ENCODE measurements at places on chromosomes 6 and 20. TPM values are rescaled to one million over a fixed set of nuclear protein-coding genes. Genes with fewer than 3 reads are reported as not detected.

- DNase-seq: no peak
These were observed 59.9 kb downstream of the NUDT3 start for GRCh38 chr6:34332251-34333198.

GRCh38 chr6:42661540-42662153, 60.8 kb downstream of the PRPH2 start:
- DNase-seq: peak; percentile 71

The STXBP5 gene
- total RNA-seq: 37.6 TPM

- no peak for DNase-seq
These were observed 113.3 kb downstream of the RPS12 start for GRCh38 chr6:132927713-132928112.

The TNFRSF21 gene
- total RNA-seq: 11.1 TPM

DNA sequence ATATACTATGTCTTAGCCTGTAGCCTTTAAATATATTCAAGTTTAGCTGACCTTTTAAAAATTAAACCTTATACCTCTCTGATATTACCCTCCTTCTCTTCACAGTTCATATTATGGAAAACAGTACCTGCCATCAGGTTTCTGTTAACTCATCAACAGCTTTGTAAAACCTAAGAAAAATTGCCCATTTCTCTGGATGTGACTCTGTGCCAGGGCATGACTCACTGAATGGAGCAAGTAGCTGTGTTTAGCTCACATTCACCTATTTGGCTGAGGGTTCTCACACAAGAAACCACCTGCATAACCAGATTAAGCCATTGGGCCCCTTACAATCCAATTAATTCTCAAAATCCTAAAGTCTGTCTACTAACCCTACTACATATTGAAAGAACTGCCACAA, 678.8 kb upstream of the MARCKS start:
- DNase-seq: no peak

The NMBR gene
- total RNA-seq: not detected

The ELOVL4 gene
- total RNA-seq: 2.4 TPM

DNA sequence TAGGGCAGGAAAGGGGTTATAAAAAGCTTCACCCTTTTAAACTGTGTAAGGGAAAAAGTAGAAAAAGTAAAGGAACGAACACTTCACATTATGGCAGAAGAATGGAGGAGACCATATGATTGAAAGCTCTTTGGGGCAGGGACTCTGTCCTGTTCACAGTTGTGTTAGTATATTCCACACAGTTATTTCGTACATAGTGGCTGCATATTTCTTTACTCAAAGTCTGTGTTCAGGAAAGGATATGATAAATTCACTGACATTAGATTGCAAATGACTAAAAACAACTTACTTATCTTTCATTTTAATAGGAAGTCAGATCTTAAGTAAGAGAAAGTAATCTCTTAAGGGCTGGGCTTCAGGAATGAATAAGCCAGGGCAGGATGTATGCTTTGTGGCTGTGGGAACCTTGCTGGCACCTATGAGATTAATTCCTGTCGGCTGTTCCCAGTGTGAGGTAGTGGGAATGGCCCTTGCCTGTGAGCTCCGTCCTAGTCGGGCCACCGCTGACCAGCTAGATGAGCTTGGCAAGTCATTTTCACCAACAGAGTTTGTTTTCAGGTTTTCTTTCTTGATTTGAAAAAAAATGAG, 11.2 kb downstream of the PPP1R14C start:
- peak; percentile 14 for DNase-seq

GRCh38 chr6:84065693-84066290, 32.2 kb downstream of the MRAP2 start:
- DNase-seq: peak; percentile 42

GRCh38 chr6:115832186-115832585, 228.5 kb downstream of the FRK start:
- DNase-seq: no peak

DNA sequence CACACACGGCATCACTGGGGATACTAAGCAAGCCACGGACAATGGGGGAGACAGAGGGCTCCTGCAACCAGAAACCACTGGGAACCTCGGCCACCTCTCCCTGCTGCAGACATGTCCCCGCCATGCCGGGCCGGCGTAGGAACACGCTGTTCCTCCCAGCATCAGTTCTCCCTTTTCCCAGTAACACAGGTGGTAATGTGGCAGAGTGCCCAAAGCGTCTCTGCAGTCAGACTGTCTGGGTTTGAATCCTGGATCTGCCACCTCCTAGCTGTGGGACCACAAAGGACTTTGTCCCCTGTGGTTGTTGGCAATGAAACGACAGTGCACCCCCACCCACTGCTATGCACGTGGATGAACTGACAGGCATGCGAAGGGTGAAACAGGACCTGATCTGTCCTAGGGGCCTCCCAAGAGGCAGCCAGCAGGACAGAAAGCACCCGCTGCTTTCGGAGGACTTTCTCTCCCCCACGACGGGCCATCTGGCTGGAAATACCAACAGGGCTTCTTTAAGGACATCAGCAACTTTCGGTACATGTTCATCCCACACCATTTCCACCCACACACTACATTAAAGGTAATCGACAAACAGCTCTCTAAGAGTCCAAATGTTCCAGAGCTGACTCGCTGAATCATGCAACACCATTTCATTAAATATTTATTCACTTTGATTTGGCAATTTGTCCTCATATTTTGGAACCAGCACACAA, 74.1 kb downstream of the SULF2 start:
- DNase-seq: no peak

GRCh38 chr6:3962291-3963280, 113.4 kb downstream of the FAM50B start:
- no peak for DNase-seq

DNA sequence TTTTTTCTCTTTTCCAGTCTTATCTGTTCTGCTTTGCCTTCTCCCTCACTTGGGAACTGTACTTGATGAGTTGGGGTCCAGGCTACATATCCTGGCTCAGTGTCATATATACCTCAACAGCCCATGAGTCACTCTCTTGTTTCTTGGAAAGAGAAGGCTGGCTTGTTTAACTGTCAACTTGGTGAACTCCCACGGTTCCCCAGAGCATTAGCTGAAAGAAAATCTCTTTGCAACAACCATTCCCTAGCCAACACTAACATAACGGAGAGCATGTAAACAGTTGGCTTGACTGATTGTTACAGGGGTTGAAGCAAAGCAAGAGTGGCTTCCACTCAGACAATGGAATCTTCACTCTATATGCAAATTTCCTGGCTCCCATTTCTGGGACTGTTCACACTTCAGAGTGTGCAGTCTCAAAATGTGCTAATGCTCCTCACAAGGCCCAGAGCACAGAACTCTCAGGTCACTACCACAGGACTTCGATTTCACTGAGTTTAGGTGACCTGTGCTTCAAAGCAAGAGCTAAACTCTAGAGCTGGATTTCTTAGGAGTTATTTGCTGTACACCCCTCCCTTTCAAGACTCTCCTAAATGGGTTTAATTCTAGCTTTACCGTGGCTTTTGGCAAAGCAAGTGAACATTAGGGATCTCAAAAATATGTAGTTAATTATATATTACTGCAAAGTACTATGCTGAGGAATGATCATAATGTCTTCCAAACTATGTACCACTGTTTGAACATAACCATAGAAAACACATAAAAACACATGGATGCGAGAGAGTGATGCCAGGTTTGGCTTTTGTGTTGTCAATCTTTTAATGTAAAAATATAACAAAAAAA, 609.8 kb downstream of the RFPL4B start:
- DNase-seq: peak; percentile 35

The CST5 gene
- total RNA-seq: not detected

DNA sequence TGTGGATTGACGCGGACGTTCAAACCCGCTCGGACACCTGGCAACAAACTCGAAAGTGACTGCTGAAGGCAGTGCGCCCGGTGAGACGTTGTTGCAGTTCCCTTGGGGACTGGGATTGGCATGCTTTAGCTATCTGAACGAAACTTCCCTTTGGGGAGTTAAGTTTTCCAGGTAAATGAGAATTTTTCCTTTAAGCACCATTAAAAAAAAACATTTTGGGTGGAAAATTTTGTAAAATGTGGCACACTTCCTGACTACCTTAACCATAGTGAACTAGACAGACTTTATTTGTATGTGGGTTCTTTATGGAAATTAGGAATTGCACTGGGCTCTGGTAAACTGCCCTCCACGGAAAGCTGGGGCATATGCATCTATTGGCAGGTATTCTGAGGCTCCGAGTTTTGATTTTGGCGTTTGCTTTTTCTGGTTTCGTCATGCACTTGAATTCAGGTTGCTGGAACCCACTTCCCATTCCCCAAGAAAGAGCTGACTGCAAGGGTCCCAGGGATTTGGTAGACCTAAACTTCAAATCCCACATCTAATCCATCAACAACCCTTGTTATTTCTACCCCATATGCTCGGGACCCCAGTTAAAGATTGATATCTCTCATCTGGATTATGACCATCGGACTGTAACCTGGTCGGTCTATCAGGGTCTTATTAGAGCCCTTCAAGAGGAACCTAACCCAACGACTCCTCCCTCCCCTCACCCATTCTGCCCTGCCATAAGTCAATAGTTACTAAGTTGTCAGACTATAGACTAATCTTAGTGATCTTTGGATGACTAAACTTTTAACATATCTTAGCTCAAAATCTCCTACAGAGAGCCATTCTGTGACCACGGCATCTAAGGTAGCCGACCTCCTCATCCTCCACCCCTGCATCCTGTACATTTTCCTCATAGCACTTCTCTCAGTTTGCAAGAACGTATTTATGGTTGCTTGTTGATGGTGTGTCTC, 800 bp upstream of the DYNLT1 start:
- no peak for DNase-seq

DNA sequence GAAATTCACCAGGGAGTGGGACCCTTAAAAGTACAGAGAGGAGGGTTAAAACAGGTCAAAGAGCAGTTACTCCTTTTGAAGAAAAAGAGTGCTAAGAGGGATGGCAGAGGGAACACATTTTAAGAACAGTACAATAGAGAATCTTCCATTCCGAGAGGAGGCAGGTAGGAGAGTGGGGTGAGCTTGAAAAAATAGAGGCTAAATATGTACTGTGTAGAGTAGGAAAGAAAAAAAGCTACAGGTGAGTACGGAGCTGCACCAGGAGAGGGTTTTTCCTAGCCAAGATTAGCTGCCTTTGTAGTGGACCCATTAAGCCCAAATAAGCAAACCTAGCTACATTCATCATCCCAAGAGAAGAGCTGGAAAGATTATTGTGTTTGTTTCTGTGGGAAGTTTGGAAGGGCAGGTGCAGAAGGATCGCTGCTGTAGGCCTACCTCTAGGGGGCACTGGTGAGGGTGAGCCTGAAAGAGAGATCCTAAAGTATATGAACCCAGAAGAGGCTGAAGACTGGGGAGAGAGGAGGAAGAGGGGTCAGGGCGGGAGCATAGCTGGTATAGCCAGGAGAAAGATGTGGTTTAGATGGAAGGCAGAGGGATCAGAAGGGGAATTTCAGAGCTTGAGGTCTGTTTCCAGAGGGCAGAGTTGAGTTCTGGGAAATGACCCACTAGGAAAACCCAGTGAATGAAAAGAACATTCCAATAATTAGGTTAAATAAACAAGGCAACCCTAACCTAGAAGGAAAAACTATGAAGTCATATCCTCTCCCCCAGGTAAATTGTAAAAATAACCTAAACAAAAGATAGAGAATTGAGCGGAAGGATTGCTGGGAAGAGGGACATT, 50.2 kb upstream of the HINT3 start:
- peak; percentile 10 for DNase-seq

The FAM135A gene
- 9.1 TPM for total RNA-seq

GRCh38 chr6:12328701-12329100, 38.5 kb downstream of the EDN1 start:
- peak; percentile 22 for DNase-seq

- DNase-seq: no peak
These were observed 14.6 kb downstream of the RPS6KA2 start for GRCh38 chr6:166612471-166612881.

DNA sequence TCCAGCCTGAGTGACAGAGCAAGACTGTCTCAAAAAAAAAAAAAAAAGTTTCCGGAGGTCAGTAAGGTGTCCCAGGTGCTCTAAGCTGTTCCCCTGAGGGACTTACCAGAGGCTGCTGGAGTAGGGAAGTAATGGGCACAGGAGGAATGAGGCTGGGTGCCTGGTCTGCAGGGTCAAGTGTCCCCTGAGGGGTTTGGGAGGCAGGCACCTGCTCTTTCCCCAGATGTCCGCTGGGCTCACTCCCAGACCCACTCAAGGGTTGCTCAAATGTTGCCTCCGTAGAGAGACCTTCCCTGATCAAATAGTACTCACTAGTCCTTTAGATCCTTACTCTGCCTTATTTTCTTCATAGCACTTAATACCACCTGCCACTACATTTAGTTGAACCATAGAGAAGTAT, 5.4 kb upstream of the MAPK13 start:
- DNase-seq: no peak

The SDHAF4 gene
- total RNA-seq: 31.1 TPM

The MAS1L gene
- total RNA-seq: not detected

DNA sequence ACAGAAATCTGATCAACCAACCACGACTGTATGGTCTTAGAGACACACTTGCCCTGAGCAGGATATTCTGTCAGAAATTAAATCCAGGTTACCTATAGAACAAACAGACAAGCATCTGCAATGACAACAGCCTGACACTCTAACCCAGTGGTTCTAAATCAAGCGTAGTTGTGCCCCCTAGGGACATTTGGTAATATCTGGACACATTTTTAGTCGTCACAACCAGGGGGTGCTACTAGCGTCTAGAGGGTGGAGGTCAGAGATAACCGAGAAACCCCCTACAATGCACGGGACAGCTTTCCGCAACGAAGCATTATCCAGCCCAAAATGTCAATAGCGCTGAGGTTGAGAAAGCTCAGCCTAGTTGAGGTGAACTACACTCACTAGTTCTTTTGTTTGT, 32.3 kb downstream of the ID4 start:
- DNase-seq: no peak

The MRAP2 gene
- total RNA-seq: 0.86 TPM

DNA sequence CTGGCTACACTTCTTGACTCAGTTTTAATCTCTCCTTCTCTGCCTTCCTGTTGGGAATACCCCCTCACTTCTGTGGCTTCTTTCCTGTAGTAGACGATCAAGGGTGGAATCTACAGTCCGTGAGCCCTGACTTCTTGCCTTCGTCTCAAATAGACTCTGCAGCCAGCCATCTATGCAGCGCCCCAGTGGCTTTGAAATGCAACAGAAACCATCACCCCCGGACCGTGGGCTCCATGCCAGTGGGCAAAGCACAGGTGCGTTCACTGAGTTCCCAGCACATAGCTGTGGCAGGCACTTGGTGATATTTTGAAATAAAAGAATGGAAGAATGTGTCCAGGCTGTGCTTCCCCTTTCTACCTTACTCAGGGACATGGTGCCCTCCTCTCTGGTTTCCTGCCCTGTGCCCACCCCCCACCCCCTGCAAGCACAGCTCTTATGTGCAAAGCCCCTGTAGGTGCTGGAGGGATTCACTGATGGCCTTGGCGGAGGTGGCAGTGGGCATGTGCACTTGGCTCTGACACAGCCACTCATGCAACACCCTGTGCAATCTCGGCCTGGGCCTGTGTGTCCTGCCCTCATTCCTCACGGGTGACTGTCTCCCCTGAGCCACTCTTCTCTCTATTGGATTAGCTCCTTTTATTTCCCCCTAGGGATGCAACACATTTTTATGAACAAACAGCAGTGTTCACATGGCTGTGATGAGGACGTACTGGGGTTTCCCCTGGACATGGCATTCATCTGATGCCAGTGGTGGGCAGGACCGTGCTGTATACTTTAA, 5.5 kb upstream of the CDSN start:
- peak; percentile 71 for DNase-seq

GRCh38 chr6:142353690-142354089, 51.9 kb downstream of the ADGRG6 start:
- DNase-seq: no peak

GRCh38 chr6:158411998-158412397, 99.7 kb downstream of the TULP4 start:
- DNase-seq: peak; percentile 24

GRCh38 chr20:19840111-19840710, 82.2 kb downstream of the RIN2 start:
- DNase-seq: no peak

The CCN2 gene
- 42.1 TPM for total RNA-seq

The MTFR2 gene
- total RNA-seq: 10.3 TPM

The SNX3 gene
- 274 TPM for total RNA-seq
